H7 (cell line): ENCODE measurements at places on chromosomes 16 and 17. TPM values are rescaled to one million over a fixed set of nuclear protein-coding genes. Genes with fewer than 3 reads are reported as not detected.

DNA sequence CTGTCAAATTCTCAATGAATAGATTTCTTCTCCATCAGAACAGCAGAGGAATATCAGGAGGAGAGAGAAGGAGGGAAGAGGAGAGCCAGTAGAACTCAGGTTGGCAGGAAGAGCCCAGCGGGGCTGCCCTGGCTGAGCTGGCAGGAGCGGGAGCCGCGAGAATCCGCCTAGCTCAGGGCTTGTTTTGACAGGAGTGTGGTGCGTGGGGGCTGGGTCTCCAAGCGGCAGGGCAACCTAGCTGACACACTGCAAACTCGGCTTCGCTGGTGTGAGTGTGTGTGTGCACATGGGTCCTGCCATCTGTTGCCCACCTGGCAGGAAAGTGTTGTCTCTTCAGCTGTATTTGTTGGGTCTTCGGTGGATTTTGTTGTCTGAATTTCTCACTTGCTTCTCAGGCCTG is 27.9 kb upstream of the BCAR1 start:
- DNase-seq: peak; percentile 74

- no peak for DNase-seq
Measured at GRCh38 chr16:14164916-14165662, 94.0 kb downstream of the MRTFB start.

The HDAC5 gene
- total RNA-seq: 72.5 and 89.0 TPM in 2 replicates

DNA sequence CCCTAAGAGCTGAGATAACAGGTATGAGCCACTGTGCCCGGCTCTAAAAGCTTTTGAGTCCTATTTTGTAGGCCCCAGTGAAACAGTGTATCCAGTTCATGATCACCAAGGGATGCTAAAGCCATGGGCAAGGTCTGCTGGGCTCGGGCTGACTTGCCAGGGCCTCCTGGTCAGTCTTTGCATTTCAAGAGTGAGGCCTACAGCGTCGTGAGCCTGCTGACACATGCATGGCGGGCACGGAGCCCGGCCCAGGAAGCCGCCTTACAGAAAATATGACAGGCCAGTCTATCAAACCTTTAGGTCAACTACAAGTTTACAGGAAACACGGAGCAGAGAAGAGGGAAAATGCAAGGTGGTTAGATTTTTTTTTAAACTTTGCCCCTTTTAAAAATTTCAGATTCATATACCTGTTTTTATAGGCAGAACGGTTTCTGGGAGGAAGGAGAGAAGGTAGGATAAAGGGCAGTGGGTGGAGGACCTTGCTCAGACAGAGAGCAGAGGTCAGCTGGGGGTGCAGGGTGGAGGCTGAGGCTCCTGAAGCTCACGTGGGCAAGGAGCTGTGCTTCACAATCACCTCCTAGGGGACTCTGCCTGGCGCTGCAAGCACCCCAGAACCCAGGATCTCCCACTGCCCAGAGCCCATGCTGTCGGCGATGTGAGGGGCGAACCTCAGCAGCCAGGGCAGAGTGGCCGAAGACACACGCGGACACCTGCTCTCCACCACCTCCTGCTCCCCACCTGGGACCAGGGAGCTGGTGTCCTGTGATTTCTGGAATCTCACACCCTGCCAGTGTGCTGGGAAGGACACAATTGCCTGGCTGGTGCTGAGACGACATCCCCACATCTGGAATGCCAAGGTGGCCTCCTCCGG is 21.3 kb downstream of the C16orf95 start:
- peak; percentile 53 for DNase-seq
